Cortex of kidney (tissue), 1 donor: ENCODE measurements at places on chromosomes 3 and 15.

DNA sequence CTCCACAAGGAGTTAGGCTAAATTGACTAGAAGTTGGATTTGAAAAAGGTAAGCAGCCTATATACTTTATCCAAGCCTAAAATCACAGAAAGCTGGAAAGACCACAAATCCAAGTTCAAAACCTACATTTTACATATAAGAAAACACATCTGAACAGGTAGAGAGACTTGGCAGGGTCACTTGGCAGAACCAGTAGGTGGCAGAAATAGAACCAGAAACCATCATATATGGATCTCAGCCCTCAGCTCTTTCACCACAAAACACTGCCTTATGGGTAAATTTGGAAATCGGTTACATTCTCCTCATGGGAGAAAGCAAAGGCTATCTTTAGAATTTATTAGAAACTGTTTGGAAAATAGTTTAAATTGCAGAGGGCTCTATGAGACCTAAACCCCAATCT is 44.2 kb downstream of the MKRN2 start:
- DNase-seq: no peak

DNA sequence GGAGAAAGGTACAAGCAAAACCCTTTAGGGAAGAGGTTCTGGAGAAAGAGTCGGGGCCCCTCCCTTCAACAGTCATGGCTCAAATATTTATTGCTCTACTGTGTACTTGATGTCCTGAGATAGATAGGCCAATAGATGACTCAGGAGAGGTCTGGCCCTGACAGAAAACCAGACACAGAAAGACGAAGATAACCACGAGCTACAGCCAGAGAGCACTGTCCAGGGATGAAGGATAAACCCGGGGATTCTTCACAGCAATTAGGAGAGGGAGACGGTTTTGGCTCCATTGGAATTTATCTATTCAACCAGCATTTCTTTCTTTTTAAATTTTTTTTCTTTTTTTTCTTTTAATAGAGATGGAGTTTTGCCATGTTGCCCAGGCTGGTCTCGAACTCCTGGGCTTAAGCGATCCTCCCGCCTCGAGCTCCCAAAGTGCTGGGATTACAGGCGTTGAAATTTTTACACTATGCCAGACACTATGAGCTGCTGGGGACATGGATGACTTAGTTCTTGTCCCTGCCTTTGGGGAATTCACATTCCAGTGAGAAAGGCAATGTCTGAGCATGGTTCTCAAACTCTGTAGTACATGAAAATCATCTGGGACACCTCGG is 4.6 kb upstream of the CIDEC start:
- no peak for DNase-seq

GRCh38 chr3:196689941-196690660 is 21.9 kb downstream of the CEP19 start:
- no peak for DNase-seq

GRCh38 chr3:11076711-11077110 is 77.6 kb upstream of the HRH1 start:
- DNase-seq: no peak

DNA sequence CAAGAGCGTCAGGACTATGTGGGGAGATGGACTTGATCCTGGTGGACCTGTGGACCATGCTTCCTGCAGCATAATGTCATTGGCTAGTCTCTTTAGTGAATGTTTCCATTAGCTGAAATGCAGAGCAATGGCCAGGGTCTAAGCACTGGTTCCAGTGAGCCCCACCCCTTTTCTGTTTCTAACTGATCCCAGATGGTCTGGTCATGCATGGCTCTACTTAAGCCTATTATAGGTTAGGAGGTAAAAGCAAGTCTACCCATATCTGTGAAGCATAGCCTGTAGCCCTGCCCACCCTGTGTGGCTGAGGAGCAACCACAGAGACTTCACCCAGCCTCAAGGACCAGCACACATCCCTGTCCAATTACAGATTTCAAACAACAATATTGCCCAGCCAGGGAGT is 419.2 kb downstream of the ZNF385D start:
- DNase-seq: no peak
